NCI-H524 treated with DMSO at 0.1 percent for 48 hours (cell line): ENCODE measurements at places on chromosomes 1 and 21.

DNA sequence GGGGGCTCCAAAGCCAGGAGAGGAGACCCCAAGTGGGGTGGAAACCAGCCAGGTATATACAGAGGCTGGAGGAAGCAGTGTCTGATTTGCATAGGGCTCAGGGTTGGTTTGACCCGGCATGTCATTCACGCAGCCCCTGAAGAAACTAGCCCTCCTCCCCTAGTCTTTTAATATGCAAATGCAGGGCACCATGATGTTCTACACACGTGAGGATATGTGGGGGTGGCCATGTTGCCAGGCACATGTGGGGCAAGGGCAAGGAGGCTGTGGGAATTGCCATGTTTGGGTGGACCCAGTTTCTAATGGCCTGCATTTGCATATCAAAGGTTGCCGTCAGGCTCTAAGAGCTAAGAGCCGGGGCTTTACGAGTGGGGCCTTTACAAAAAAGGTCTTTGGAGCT, 12.0 kb upstream of the RHOU start:
- DNase-seq, result no peak

GRCh38 chr21:33441489-33442477, 38.0 kb downstream of the TMEM50B start:
- DNase-seq, result no peak

DNA sequence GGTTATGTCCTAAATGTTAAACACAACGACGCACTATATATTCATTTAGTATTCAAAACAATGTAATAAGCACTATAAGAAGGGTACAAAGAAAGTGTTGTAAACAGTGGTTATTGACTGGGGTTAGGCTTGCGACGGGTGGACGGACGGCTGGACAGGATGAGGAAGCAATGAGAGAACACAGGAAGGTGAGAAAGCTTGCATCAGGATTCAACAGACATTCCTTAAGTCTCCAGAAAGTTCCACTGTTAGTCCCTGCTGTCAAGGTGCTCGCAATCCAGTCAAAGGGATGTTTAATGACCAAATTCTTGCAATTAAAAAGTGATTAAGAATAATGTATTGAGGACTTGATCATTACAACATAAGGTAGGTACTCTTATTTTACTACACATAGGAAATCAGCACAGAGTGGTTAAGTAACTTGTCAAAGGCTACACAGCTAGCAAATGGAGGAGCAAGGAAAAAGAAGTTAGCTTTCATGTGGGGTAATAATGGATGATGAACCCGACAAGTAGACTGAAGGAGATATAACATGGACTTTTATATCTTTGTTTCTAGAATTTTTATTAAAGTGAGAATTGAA, 994 bp upstream of the ACBD6 start:
- DNase-seq, result no peak

- DNase-seq, result no peak
Observed at GRCh38 chr1:229786974-229787610, 161.0 kb downstream of the URB2 start.

DNA sequence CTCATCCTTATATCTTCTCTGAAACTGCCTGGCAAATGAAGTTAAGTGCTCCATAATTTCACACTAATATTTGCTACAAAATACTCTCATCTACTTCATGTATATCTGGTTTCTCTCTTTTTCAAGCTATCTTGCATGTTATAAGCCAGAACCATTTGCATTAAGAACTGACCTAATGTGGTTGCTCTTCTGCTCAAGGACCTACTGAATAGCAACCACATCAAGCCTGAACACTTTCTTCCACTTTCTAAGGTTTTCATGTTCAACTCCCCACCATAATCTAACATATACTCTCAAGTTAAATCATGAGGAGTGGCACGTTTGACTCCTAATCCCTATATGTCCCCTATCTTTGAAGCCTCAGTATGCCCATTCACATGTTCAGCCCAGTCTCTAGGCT, 27.2 kb downstream of the RGS1 start:
- DNase-seq, result no peak

DNA sequence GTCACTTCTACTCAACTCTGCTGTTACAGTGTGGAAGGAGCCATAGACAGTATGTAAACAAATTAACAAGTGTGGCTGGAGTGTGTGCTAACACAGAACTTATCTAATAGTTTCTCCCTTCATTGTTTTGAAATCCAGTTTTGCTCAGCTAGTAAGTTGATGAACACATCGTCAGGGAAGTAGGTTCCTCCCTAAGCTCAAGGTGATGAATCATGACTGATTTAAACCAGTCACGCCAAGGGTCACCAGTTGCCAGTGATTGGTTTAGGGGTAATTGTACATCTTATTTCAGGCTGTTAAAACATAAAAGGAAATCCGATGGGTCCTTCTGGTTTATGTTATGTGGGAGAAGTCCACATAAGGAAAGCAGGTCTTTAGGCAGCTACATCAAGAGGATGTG, 97.0 kb upstream of the CHODL start:
- DNase-seq, result no peak

DNA sequence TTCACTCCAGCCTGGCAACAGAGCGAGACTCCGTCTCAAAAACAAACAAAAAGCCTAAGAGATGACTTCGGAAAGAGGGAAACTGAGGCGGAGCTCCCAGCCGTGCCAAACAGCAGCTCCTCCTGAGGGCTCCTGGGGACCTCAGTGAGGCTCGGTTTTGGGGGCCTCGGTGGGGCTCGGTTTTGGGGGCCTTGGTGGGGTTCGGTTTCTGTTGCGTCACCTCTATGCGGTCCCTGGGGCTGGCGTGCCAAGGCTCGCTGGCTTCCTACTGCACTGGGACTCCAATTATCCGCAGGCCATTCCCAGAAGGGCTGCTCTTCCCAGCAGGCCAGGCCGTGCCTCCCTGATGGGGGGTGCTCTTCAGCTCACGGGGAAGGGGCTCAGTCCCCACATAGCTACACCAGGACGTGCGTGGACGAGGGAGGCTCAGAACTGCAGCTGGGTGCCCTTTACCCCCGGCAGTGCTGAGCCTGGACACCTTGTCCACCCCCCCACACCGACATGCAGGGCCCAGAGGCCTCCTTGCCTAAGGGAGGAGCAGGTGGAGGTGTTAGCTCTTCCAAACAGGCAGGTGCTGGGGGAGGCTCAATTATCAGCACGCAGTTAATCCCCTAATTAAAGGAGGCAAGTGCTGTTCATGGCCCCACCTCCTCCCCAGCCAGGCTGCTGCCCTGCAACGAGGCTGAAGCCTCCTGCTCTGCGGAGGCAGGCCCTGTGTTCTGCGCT, 5.1 kb upstream of the C1orf159 start:
- DNase-seq, result peak; percentile 22

- no peak for DNase-seq
Observed at GRCh38 chr1:89363196-89363595, 663 bp upstream of the GBP6 start.

DNA sequence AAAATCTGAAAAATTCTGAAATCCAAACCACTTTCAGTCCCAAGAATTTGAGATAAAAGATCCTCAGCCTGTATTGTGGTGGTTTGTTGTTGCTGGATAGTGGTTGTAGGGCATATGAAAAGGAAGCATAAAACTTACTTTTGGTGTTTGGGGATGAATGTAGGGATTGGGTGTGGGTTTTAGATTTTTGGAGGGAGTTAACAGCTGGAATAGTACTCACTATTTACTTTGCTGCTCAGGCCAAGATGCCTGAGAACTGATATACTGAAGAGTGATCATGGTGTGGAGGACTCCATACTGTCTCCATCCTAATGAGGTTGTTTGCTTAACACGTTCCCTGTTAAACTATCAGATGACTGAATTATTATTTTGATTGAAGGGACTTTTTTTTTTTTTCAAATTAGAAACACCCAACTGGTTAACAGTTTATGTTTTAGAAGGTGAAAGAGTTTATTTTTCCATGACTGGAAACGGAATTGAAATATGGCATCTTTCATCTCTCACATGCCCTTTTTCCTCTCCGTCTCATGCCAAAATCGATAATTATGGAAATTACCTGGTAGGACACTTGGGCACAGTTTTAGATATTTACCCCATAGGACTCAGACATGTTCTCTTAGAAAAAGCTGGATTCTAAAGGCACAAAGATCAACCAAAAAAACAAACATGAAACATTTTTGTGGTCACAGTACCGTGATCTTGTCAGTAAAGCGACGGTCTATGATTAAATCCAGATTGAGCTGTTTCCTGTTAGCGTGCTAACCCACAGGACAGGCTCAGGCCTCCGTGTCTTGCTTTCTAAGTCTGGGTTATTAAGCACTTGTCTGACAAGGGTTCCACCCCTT, 37.3 kb downstream of the RGL1 start:
- no peak for DNase-seq

DNA sequence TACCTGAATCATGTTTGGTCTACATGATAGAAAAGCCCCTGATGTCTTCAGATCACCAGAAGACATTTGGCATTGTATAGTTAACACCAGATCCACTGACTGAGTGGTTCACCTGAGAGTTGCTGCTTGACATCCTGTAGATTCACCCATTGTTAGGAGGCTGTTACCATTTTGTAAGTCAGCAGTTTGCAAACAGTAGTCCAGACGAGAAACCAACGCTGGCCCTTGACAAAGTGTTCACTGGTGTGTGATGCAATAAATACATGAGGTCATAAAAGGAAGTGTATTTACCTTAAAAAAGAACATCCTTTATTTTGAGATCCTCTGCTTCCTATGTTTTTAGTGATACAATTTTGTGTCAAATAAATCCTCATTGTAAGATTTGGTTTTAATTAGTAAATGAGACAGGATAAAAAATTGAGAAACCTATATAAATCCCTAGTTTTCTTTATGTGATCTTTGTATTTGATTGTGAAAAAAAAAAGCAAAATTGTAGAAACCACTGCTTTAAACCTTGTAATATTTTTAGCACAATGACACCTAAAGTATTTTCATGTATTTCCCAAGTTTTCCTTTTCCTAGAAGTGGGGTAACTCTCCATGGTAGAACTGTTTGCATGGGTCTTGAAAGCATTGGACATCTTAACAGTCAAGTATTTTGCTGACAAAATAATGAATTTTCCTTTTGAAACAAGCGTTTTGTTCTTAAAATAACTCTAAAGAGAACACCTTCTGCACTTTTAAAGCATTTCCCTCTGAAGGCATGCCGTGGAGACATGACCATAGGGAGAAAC, 204.3 kb downstream of the FGGY start:
- no peak for DNase-seq

GRCh38 chr1:29785554-29785953, 549.2 kb downstream of the PTPRU start:
- no peak for DNase-seq

DNA sequence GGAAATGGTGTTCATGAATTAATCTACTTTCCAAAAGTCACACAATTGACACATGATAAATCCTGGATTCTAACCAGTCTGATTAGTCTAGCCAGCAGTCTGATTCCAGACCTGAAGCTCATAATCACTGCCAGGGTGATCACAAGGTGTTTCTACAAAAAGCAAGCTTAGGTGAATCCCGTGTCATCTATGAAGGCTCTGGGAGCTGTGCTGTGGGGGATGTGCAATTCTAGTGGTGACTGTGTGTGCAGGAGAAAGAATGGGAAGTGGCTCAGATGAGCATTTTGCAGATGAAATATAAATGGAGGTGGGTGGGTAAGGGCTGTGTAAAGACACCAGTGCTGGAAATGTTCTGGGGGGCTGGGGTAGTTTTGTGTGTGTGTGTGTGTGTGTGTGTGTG, 1.8 kb upstream of the NPPB start:
- no peak for DNase-seq

- no peak for DNase-seq
Observed at GRCh38 chr1:94050254-94050653, 70.7 kb downstream of the ABCA4 start.

- no peak for DNase-seq
Observed at GRCh38 chr1:226625832-226626576, 77.4 kb downstream of the STUM start.

- DNase-seq, result no peak
Observed at GRCh38 chr1:157956732-157957131, 36.7 kb upstream of the KIRREL1 start.

DNA sequence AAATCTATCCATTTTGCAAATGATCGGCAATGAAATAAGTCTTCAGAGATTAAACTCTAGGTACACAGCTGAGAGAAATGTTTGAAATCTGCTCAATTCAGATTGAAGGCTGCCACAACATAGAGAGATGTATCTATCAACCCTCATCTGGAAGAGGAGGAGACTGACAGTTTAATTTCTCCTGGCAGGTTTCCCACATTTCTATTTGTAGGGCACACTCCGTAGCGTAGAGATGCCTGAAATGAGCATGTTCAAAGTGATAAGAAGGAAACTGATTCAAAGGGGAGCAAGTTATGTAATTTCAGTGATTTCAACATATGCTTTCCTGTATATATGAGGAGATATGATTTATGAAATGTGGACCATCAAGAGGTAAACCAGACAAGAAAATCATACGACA, 44.1 kb downstream of the NIBAN1 start:
- no peak for DNase-seq

- no peak for DNase-seq
Observed at GRCh38 chr21:25536752-25537151, 70.5 kb downstream of the MRPL39 start.

- no peak for DNase-seq
Observed at GRCh38 chr1:210321552-210321951, 7.2 kb upstream of the HHAT start.

DNA sequence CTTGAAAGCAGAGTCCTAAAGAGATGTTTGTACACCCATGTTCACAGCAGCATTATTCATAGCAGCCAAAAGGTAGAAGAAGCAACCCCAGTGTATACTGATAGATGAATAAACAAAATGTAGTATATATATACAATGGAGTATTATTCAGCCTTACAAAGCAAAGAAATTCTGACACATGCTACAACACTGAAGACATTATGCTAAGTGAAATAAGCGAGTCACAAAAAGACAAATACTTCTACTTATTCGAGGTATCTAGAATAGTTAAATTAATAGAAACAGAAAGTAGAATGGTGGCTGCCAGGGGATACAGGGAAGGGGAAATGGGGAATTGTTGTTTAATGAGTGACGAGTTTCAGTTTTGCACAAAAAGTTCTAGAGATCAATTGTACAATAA, 23.5 kb downstream of the COP1 start:
- DNase-seq, result no peak

- DNase-seq, result peak; percentile 15
Observed at GRCh38 chr21:15557925-15558324, 171.9 kb upstream of the USP25 start.

GRCh38 chr1:40856656-40857302, 5.4 kb downstream of the CITED4 start:
- DNase-seq, result peak; percentile 70

- no peak for DNase-seq
Observed at GRCh38 chr1:234924450-234925355, 203.9 kb downstream of the TOMM20 start.

DNA sequence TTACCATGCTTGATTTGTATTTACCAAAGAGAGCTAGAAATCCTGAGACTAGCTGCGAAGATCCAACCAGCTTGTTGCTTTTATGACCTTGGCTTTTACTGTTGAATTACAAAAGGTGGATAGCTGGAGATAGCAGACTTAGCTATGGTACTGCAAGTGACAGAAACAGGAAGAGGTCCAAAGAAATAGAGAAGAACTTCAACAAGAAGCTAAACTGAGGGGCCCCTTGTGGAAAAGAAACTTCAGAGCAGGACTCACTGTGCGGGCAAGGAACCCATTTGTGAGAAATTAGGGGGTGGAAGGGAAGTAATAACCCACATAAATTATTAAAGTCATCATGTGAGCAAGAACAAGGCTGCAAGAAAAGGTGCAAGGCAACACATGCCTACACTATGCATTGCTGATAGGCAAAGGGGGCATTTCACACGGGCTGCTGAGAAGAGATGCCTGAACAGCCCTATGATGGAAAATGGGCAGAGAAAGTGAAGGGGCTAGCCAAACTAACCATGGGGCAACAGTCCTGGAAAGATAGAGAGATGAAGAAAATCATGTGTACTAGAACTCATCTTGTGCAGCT, 116.6 kb upstream of the PRDX6 start:
- no peak for DNase-seq

GRCh38 chr21:45583831-45584509, 41.7 kb upstream of the SLC19A1 start:
- no peak for DNase-seq
